ENCODE measurements at places on chromosomes 12 and 14.

DNA sequence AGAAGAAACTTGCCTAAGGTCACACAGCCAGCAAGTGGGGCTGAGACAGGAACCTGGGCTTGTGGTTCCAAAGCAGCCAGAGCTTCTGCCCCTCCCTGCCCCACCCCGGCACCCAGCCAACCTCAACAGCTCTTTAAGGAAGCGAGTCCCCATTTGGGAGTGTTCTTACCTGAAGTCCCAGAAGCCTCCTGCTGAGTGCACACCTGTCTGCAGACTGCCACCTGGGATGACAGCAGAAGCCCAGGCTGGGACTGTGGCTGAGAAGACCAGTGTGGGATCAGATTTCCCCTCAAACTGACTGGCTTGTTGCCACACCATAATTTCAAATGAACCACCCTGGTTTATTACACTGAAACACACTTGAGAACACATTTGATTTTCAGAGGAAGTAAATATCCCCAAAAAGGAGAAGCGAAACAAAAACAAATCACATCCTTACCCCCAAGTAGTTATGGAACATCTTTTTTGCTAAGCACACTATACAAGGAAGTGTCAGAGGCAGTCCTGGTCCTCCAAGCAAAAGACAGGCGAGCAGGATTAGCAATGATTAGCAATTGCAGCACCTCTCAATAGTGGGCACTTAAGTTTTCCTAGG, 6.3 kb upstream of the RIN3 start:
- H3K36me3 ChIP-seq: no peaks in the 10 kb centered on the region
- peaks cover 50% of the 10 kb centered on the region for H3K4me1 ChIP-seq
- H3K27ac ChIP-seq: no peak overlapping the region
- no peaks in the 10 kb centered on the region for H3K27me3 ChIP-seq

GRCh38 chr14:100345711-100346110, 22.6 kb downstream of the SLC25A47 start:
- no peak overlapping the region for H3K27ac ChIP-seq
- no peaks in the 10 kb centered on the region for H3K27me3 ChIP-seq
- H3K36me3 ChIP-seq: peaks cover 23% of the 10 kb centered on the region
- no peak overlapping the region for H3K4me3 ChIP-seq
- peaks cover 4% of the 10 kb centered on the region for H3K4me1 ChIP-seq
- DNase-seq: no peak

- H3K4me3 ChIP-seq: no peak overlapping the region
- no peak for DNase-seq
- no peaks in the 10 kb centered on the region for H3K36me3 ChIP-seq
- H3K4me1 ChIP-seq: no peaks in the 10 kb centered on the region
- no peaks in the 10 kb centered on the region for H3K27me3 ChIP-seq
- H3K27ac ChIP-seq: no peak overlapping the region
Measured at GRCh38 chr12:112714166-112714710, 77.3 kb upstream of the RPH3A start.

DNA sequence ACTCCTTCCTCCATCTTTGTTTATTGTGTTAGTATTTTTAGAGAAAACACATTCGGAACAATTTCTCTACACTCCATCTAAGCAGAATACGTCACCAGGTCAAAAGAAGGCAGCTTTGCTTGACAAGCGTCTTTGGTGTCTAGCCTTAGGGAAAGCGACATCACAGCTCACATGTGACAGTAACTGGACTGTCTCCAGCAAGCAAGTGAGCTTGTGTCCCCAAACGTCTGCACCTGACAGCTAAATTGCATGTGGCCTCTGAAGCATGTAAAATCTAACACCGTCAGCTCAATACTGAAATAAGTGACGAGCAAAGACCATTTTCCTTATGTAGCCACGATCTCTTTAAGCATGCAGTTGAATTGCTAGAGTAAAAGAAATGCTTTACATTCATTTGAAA, 509.8 kb downstream of the GLT1D1 start:
- no peak overlapping the region for H3K4me3 ChIP-seq
- no peaks in the 10 kb centered on the region for H3K4me1 ChIP-seq
- no peak overlapping the region for H3K27ac ChIP-seq

- H3K4me3 ChIP-seq: no peak overlapping the region
- DNase-seq: no peak
- H3K4me1 ChIP-seq: no peaks in the 10 kb centered on the region
- no peak overlapping the region for H3K27ac ChIP-seq
- H3K27me3 ChIP-seq: no peaks in the 10 kb centered on the region
Measured at GRCh38 chr12:115891556-115892164, 385.8 kb downstream of the MED13L start.
